ENCODE measurements at places on chromosomes 12 and 14. TPM values are rescaled to one million over a fixed set of nuclear protein-coding genes. Genes with fewer than 3 reads are reported as not detected.
A peak's percentile ranks its signal among the peaks of the same experiment; 100 is the strongest.

Gene IL25
- total RNA-seq: not detected

Gene FAM181A
- not detected for total RNA-seq

DNA sequence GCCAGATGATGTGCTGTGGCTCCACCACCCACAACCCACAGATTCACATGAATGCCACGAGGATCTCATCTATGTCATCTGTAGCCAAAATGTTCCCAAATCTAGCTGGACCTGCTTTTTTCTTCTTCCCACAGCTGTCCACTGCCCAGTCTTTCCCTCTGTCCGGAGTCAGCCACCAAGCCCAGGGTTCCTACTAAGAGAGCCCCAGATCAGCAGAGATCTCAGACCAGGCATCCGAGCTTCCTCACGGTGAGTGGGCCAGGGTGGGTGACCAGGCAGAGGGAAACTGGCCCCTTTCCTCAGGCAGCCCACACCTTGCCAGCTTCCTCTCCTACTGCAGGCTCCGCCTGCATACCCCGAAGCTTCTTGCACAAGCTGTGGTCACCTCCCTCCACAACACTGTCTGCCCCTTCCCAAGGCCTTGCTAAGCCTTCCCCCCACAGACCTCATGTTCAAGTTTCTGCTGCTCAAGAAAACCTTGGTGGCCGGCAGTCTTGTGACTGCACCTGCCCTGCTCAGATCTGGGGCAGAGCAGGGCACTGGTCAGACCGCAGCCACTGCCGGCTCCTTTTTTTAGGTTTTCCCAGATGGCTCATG lies 81.4 kb downstream of the ACTN1 start:
- H3K4me3 ChIP-seq: no peak overlapping the region
- H3K27ac ChIP-seq: no peak overlapping the region
- peaks cover 12% of the 10 kb centered on the region for H3K4me1 ChIP-seq
- no peak for DNase-seq
- no peaks in the 10 kb centered on the region for H3K27me3 ChIP-seq
- H3K36me3 ChIP-seq: peaks cover 10% of the 10 kb centered on the region

- peaks cover 24% of the 10 kb centered on the region for H3K36me3 ChIP-seq
- H3K27me3 ChIP-seq: peaks cover 13% of the 10 kb centered on the region
- no peak for DNase-seq
- H3K27ac ChIP-seq: peak overlapping the region; percentile 92
- peak overlapping the region; percentile 100 for H3K4me3 ChIP-seq
Observed at GRCh38 chr12:22624548-22624869, 462 bp upstream of the ETNK1 start.

GRCh38 chr14:72182708-72183432 lies 250.6 kb downstream of the RGS6 start:
- no peak for DNase-seq
- no peaks in the 10 kb centered on the region for H3K4me1 ChIP-seq
- no peak overlapping the region for H3K4me3 ChIP-seq
- peaks cover 6% of the 10 kb centered on the region for H3K27me3 ChIP-seq

GRCh38 chr12:70852416-70853150 lies 68.0 kb downstream of the PTPRR start:
- no peaks in the 10 kb centered on the region for H3K27me3 ChIP-seq
- no peak overlapping the region for H3K27ac ChIP-seq
- no peak overlapping the region for H3K4me3 ChIP-seq
- no peak for DNase-seq
